ENCODE measurements at places on chromosomes 5 and 9.

- DNase-seq: no peak
Measured at GRCh38 chr5:179533024-179533423, 17.3 kb upstream of the RUFY1 start.

GRCh38 chr9:92562461-92562967 is 26.7 kb upstream of the ECM2 start:
- no peak for DNase-seq

DNA sequence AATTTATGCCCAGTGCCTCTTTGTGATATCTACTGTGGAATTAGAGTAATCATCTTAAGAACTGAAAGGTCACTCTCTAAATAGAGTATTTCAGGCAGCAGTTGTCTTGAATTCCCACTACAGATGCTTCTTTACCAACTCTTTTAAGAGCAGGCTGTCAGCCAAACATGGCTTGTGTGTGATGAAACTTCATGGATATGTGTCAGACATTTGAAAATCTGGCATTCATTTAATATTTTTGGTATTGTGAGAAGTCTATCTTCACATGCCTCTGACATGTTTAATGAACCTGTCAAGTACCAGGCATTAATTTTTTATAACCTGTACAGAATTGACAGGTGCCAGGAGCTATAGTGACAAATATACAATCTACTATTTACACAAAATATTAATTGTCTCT is 318.6 kb downstream of the CDH9 start:
- DNase-seq: no peak

DNA sequence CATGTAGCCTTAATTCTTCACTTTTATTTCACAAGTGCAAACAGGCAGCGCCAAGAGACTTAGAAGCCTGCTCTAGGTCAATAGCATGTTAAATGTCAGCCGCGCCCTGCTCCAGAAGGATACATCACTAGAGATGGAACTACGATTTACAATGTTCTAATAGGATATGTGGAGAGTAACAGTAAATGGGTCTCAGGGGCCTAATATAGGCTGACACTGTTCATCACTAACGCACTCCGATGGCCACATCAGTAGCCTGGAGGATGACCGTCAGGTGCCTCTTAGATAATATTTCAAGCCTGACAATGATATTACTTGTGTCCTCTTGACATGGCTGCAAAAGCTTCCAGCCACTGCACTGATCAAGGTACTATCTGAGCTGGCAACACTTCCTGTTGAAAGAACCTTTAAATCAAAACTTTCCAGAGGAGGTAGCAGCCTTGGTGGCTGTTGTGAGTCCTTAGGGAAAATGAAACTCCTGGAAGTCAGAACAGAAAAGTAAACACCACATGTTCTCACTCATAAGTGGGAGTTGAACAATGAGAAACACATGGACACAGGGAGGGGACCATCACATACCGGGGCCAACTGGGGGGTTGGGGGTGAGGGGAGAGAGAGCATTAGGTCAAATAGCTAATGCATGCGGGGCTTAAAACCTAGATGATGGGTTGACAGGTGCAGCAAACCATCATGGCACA is 35.0 kb downstream of the PTTG1 start:
- no peak for DNase-seq

- DNase-seq: no peak
Measured at GRCh38 chr5:125575171-125575890, 828.9 kb upstream of the ZNF608 start.

DNA sequence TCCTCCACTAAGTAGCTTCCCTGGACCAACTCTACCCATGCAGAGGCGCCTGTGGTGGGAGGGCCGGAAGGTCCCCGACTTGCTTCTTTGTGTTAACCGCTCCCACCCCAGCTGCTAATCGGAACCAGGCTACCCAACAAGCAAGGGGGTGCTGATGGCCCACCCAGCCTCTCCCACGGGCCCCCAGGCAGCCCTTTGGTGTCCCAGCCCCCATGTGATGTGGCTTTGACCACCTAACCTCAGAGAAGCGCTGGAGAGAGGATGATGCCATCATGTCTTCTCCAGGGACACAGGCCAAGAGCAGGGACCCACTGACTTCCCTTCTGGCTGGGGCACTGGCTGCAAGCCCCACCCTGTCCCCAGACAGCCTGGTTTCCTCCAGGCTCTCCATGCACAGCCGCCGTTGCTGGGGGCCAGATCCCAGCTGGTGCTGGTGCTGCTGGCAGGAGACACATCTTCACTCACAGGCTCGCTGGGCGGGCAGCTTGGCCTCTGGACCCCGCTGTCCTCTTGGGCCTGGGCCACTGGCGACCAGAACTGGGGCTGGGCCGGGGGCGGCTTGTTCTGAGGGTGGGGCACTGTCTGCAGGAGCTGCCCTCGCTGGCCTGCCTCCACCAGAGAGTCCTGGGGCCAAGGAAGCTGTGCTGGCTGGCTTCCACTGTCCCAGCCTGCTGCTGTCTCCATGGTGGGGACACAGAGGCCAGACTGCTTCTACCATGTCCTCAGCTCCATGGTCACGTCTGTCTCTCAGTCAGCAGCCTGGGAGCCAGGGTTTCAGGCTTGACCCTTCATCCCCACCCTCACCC is 27.8 kb downstream of the LAMC3 start:
- DNase-seq: no peak

- no peak for DNase-seq
Measured at GRCh38 chr5:177374211-177374610, 10.0 kb upstream of the SLC34A1 start.

- DNase-seq: no peak
Measured at GRCh38 chr5:116452774-116453368, 121.8 kb downstream of the SEMA6A start.

- DNase-seq: peak; percentile 77
Measured at GRCh38 chr9:136700959-136701667, 11.3 kb upstream of the DIPK1B start.

- no peak for DNase-seq
Measured at GRCh38 chr5:172216345-172216744, 22.4 kb downstream of the EFCAB9 start.

DNA sequence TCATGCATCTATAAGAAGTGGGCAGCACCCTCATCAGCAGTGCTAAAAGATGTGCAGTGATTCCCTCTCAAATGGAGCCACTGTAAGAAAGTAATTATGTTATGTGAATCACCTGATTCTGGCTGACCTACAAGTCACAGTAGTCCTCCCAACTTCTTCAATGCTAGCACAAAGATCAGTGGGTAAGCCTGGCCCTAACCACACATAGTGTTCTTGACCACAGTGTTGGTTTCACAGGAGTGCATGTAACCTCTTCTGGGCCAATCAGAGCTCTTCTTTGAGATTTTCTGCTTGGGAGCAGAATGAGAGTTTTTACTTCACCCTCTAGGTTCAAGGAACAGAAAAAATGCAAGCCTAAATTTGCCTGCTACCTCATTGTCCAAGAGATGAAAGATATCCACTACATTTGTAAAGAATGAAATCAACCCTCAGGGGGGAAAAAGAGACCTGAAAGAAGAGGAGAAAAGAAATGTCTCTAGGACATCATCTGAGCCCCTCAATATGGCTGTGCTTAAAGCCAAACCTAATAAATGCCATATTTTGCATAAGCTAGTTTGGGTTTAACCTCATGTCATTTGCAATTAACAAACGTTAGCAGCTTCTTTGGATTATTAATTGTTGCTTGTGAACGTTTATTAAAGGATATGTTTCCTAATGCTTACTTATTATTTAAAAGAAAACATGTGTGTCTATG is 65.3 kb upstream of the ADRB2 start:
- DNase-seq: peak; percentile 26

GRCh38 chr9:840343-840742 is 1.2 kb upstream of the DMRT1 start:
- no peak for DNase-seq

- no peak for DNase-seq
Measured at GRCh38 chr5:39780347-39780746, 355.6 kb upstream of the DAB2 start.

GRCh38 chr9:116860509-116861120 is 173.5 kb downstream of the TRIM32 start:
- no peak for DNase-seq

- DNase-seq: no peak
Measured at GRCh38 chr5:138212828-138213160, 329 bp downstream of the CDC23 start.

- DNase-seq: no peak
Measured at GRCh38 chr9:71820403-71820921, 52.1 kb upstream of the CEMIP2 start.

DNA sequence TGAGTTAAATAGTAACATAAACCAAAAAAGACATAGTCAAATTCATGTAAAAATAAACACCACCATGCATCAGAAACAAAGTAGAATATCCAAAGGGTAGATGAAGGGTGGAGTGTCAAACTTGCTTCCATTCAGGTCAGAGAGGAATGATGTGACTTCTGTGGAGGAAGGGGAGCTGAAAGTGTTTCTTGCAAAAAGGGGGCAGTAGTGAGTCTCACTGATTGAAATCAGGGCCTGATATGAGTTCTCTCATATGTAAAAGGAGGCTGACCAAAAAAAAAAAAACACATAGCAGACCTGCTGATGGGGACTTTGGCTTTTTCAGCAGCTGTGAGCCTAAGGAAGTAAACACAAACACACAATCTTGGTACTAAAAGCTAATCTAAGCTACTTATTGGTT is 38.8 kb upstream of the RGMB start:
- DNase-seq: no peak

DNA sequence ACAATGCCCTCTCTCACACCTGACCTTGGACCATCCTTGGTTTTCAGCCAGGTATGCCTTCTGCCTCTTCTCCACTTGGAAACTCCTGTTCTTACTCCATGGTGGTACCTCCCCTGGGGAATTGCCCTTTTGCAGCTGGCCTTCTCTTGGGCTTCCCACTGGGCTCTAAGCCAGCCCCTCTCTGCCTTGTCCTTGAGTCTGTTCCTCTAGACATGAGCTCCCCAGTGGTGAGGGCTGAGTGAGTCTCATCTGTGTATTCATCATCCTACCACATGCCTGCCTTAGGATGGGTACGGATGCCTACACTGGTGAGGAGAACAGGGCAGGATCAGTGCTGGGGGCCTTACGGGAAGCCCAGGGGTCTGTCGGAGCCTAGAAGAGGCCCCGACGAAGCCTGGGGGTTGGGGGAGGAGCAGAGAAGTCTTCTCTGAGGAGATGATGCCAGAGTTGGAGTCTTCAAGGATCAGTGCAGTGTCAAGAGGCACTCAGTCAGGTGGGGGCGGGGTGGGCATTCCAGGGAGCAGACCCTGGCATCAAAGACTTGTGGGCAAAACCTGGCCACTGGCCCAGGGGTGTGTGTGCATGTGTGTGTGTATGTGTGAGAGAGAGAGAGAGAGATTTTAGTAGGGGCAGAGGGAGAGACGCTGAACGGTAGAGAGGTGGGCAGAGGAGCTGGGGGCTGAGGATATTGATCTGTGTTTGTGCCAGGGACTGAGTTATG is 5.2 kb upstream of the CRB2 start:
- DNase-seq: no peak

GRCh38 chr9:95116808-95117204 is 200.7 kb downstream of the FANCC start:
- no peak for DNase-seq

GRCh38 chr9:75087289-75087823 is 599 bp downstream of the NMRK1 start:
- peak; percentile 33 for DNase-seq

DNA sequence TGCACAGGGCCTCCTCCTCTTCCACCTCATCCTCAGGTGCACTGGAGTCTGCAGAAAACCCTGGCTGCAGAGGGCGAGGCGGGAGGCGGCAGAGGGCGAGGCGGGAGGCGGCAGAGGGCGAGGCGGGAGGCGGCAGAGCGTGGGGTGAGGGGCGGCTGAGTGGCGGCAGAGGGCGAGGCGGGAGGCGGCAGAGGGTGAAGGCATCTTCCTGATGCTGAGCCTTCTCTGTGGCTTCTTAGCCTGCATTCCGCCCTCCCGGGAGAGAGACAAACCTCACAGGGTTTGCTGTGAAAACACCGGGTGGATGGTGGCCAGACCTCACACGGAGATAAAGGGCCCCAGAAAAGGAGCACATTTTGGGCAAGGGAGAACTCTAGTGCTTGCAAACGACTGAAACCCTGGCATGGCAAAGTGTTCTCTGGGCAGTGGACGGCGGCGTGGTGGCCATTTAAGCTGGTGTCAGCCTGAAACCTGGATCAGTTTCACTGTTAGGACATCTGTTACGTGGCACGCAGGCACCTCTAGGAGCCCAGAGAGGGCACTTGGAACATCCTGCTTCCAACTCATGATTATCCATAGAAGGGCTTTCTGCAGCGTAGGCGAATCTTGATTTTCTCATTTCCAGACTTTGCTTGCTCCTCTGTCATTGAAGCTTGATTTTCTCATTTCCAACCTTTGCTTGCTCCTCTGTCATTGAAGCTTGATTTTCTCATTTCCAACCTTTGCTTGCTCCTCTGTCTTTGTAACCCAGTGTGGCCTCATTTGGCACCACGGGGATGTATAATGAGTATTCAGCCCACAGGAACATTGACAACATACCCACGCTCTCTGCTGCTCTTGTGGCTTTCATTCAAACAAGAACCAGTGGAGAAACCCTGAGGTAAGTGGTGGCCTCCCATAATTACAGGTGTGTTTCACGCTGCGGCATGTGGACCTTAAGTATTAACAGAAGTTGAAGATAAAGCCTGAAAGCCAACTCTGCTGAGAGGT is 16.3 kb upstream of the PLEKHG4B start:
- DNase-seq: no peak

DNA sequence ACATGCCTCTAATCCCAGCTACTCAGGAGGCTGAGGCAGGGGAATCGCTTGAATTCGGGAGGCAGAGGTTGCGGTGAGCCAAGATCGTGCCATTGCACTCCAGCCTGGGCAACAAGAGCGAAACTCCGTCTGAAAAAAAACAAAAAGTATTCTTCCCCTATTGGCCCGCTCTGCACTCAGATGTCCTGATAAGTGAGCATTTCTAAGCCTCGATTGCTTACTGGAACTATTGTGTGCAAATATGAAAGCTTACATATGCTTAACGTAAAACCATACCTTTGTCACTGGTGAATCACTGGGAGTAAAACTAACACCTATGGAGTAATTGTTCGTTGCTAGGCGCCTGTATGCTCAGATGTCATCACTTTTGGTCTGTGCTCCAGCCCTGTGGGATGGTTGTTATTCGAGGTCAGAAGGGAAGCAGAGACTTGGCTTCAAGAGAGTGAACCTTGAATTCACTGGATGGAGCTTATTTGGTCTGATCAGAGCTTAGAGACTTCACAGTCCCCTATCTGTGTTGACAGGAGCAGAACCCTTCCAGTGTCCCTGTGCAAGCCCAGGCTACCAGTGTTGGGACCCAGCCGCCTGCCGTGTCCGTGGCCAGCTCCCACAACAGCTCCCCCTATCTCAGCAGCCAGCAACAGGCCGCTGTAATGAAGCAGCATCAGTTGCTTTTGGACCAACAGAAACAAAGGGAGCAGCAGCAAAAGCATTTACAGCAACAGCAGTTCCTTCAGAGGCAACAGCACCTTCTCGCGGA is 25.3 kb upstream of the LTC4S start:
- DNase-seq: no peak

Measured in GM06990 (cell line).